ENCODE measurements at places on chromosomes 12 and 14.

DNA sequence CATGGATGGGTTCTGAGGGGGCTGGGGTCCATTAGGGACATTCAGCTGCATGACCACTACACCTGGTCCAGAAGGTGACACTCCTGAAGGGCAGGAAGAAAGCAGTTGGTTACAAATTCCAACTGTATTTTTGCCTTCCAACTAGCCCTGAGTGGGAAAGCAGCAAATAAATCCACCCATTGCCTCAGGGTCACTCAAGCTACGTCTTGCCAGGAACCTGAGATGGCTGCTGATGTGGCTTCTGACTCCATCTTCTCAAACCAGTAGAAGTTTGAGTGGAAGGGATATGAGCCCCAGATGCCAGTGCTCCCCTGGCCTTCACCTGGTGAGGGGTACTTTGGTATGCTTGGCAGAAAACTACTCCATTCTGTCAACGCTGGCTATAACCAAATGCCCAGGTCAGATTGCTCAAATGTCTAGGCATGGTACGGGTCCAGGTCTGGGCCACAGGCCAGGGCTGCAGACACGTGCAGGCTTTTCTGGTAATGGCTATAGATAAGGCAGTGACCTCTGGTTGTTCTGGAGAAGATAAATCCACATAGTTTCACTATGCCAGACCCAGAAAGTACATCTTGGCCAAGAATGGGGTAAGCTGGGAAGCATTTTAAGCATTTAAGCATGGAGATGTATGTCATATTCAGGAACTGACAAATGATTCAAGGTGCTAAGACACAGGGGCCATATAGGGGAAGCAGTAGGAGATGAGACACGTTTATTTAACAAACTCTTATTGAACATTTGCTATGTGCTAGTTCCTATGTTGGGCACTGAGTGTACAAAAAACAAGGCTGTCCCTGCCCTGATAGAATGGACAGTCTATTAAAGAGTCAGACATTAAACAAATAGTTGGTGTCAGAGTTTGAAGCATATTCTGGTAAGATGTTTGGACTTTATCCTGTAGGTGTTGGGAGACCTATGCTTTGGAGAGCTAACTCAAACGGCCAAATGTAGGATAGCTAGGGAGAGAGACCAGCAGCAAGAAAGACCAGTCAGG is 8.3 kb upstream of the STAC3 start:
- no peak for DNase-seq

DNA sequence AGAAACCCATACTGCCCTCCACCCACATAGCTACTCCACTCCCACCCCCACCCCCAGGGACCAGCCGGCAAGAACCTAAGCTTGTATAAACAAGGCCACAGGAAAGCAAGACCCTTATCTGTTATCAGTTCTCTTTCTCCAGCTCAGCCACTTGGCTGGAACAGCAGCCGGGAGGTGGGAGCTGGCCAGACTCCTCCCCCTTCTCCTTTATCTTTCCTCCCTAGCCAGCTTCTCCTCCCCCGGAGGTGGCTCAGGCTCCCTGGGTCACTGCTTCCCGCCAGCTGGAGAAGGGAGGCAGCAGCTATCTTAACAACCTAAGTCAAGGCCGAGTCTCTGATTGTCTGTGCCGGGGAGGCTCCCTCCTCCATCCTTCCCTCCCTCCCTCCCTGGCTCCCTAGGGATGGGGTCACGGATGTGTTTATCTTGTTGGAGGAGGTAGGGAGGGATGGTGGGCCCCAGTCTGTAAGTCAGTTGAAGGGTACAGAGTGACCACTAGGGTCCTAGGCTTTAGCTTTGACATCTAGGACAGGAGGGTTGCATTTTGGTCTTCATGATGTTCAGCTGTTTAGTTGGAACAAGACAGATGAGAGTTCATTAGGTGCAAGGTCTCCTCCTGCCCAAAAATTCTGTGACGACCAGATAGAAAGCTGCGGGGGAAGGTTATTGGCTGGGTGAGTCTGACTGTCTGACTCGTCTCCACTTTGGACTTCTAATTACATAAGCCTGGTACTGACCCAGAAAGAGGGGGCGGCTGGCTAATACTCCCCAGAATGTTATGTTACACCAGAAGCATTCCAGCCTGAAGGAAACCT is 29.7 kb downstream of the ZFP36L1 start:
- DNase-seq: no peak

DNA sequence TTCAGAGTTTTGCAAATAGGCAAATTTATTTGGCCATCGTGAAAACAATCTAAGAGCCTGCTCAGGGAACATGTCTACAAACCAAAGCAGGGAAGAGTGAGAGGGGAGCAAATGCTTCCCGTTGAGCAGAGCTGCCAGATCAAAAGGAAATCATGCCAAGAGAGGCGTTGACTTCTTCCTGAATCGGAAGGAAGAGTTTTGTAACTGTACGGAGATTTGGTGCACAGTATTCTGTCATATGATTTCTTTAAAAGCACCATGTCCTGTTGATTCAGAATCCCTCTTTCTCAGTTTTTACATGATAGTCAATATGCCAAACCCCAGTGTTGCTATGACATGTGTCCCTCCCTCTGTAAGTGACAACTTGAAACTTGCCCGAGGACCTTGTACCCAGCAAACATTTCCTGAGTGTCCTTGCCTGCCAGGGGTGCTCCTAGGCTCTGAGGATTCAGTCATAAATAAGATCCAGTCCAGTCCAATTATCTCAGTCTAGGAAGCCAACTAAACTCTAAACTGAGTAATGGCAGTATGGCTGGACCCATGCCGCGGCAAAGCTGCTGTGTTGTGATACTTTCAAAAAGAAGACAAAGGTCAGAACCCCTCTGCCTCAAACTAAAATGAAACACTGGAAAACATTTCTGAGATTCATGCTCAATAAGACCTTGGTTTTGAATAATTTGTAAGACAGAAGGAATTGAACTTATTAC is 300.1 kb upstream of the FKBP4 start:
- DNase-seq: no peak

GRCh38 chr12:113612793-113613192 is 141.1 kb upstream of the LHX5 start:
- DNase-seq: no peak

- DNase-seq: no peak
Observed at GRCh38 chr14:73394317-73394716, 64.0 kb downstream of the NUMB start.

GRCh38 chr12:1147821-1148220 is 156.8 kb downstream of the ERC1 start:
- DNase-seq: no peak

DNA sequence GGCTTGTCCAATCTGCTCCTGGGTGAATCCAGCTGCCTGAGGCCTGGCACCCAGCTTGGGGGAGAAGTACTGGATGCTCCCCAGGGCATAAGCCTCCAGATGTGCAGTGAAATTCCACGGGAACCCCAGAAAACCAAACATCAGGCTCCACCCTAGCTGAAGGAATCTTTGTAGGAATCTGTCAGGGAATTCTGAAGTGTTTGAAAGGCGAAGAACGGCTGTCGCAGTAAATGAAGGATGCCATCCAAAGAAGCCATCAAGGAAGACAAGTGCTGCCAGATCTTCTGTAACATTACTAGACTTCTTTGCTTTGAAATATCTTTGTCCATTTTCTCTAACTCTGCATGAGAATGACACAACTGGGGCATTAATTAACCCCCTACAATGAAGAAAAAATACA is 219.4 kb downstream of the FOXN3 start:
- DNase-seq: no peak

DNA sequence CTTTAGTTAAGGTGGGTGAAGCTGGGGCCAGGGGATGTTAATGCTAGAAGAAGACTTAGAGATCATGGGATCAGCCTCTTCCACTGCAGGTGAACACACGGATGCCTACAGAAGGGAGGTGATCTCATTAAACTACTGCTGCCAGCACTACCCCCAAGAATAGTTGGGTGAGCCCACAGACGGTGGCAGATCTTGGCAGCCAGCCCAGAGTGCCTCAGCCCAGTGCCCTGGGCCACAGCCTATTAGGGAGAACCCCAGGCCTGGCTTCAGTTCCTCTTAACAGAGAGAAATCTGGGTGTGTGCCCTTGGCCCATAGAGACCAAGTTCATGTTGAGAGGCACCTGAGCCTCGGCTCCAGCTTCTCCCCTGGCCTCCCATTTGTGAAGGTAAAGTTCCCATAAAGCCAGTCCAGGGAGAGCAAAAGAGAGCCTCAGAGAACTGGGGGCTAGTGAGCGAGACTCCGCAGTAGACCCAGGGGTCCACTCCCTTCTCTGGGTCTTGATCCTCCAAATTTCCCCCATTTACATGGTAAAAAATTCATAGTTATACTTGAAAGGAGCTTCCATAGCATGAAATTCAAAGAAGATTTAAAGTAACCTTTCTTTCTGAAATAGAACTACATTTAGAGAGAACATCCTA is 125.0 kb upstream of the CCND2 start:
- DNase-seq: no peak

GRCh38 chr14:104821971-104822608 is 21.2 kb downstream of the ZBTB42 start:
- no peak for DNase-seq

- no peak for DNase-seq
Observed at GRCh38 chr12:65892841-65893251, 68.6 kb downstream of the HMGA2 start.

DNA sequence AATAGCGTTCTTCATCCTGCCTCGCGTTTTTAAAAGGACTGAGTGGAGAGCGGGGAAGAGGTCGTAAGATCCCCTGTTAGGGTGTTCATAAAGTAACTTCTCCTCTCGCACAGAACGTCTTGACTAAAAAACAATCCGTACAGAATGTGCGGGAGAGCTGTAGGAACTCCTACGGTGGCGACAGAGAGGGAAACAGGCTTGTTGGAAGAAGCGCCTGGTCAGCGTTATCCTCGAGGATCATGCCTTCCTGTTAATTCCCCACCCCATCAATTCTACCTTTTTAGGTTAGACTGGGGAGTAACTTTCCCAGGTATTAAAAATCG is 399 bp upstream of the WASHC4 start:
- DNase-seq: peak; percentile 84

GRCh38 chr12:126117502-126117901 is 1052.3 kb downstream of the AACS start:
- DNase-seq: no peak

- DNase-seq: peak; percentile 18
Observed at GRCh38 chr14:24332268-24332993, 2.4 kb downstream of the ADCY4 start.

- no peak for DNase-seq
Observed at GRCh38 chr12:2393016-2393415, 340.2 kb downstream of the CACNA1C start.

GRCh38 chr14:77181603-77182437 is at the start of gene TMEM63C:
TSS of gene TMEM63C (plus strand) at chr14:77181798. CDS start at chr14:77218814, 37,016 bp downstream.
- peak; percentile 64 for DNase-seq

DNA sequence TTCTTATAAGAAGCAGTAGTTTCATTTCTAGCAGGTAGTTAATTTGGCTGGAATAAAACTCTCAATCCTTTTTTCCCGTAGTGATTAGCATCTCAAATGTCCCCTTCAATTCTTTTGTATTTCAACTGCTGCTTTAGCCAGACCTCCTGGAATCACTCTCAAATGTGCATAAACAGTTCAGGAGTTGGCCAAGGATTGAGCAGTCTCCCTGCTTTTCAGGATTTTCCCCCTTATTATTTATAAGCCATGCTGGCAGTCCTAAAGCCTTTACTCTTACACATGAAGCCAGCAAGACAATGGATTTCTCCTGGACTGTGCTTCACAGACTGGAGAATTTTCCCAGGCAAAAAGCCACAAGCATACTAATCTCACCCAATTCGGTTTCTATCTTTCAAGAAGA is 950.1 kb downstream of the VRK1 start:
- DNase-seq: no peak

GRCh38 chr12:13198876-13199275 is 2.4 kb downstream of the EMP1 start:
- no peak for DNase-seq

GRCh38 chr14:31510222-31510621 is 22.4 kb upstream of the GPR33 start:
- DNase-seq: no peak

GRCh38 chr12:113135178-113136127 is at the start of gene RASAL1:
TSS of gene RASAL1 (minus strand) at chr12:113135761. CDS start at chr12:113135462, 299 bp downstream.
- DNase-seq: peak; percentile 74

DNA sequence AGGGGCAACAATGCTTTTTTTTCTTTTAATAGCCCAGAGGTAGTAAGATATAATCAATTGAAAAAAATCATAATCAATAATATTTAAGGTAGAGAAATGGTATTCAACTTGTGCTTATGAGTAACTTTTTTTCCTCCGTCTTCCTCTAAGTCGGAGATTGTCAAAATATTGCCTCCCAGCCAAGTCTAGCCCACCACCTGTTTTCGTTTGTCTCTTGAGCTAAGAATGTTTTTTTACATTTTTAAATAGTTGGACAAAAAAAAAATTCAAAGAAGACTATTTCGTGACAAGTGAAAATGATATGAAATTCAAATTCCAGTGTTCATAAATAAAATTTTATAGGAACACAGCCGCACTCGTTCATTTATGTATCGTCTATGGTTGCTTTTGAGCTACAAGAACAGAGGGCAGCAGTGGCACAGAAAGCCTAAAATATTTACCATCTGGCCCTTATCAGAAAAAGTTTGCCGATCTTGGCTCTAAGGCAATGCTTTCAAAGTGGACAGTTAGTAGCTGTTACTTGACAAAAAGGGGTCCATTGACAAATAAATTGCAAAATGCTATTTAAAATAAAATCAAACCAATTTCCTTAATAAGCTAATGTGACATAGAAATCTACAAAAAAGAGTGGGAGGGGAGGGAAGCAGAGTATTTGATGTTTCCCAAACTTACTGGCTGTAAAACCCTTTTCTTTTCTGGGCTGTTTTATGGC is 40.8 kb upstream of the MAX start:
- no peak for DNase-seq

DNA sequence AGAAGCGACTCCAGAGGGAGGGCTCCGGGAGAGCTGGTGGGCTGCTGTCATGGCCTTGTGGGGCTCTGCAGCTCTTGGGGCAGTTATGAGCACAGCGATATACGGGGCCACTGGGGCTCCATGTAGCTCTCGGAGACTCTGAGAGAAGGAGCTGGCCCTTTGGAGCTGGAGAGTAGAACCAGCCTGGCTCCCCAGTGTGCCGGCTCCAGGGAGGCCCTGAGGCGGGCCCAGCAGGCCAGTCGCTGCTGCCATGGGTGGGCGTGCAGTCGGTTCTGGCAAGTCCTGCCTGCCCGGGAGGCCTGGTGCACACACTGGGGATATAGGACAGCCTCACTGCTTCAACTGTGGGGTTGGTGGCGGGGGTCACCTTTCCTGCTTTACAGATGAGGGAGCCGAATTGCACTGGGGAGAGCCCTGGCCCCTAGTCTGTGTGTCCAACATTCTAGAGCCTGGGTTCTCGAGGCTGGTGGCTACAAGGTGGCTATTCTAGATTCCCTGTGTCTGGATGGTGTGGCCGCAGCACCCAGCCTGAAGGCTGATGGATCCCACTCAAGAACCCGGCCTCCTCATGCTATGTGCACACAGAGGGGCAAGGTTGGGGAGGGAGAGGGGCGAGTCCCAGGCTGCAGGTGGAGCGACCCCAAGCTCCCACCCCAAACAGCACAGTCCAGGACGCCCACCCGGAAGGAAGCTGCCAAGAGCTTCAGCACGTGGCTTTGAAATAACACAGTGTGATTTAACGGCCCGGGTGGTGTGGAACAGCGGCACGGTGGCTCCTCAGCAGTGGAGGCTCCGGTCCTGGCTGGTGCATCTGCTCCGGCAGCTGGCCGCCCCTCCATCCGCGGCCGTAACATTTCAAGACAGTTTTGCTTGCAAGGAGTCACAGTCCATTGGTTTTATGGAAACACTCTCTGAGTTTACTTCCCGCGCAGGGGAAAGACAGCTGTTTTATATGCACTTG is 188.3 kb upstream of the C14orf180 start:
- no peak for DNase-seq

Data from amygdala (tissue), 56 donors.